ENCODE measurements at places on chromosomes 16 and 17. TPM values are rescaled to one million over a fixed set of nuclear protein-coding genes. Genes with fewer than 3 reads are reported as not detected.

- no peak overlapping the region for H3K27ac ChIP-seq
- peaks cover 1% of the 10 kb centered on the region for H3K27me3 ChIP-seq
- H3K36me3 ChIP-seq = no peaks in the 10 kb centered on the region
- no peaks in the 10 kb centered on the region for H3K4me1 ChIP-seq
- no peak overlapping the region for H3K4me3 ChIP-seq
These were observed 43.0 kb upstream of the TANGO6 start for GRCh38 chr16:68800257-68800875.

- no peak overlapping the region for H3K27ac ChIP-seq
- peaks cover 4% of the 10 kb centered on the region for H3K27me3 ChIP-seq
- no peak for DNase-seq
- H3K36me3 ChIP-seq = peaks cover 11% of the 10 kb centered on the region
These were observed 5.8 kb downstream of the TMEM92 start for GRCh38 chr17:50280068-50280467.

GRCh38 chr16:17369421-17370222 is 101.1 kb downstream of the XYLT1 start:
- H3K36me3 ChIP-seq = peaks cover 12% of the 10 kb centered on the region
- H3K27ac ChIP-seq = peak overlapping the region; percentile 96
- no peaks in the 10 kb centered on the region for H3K27me3 ChIP-seq
- DNase-seq = peak; percentile 93
- peak overlapping the region; percentile 86 for H3K4me3 ChIP-seq

DNA sequence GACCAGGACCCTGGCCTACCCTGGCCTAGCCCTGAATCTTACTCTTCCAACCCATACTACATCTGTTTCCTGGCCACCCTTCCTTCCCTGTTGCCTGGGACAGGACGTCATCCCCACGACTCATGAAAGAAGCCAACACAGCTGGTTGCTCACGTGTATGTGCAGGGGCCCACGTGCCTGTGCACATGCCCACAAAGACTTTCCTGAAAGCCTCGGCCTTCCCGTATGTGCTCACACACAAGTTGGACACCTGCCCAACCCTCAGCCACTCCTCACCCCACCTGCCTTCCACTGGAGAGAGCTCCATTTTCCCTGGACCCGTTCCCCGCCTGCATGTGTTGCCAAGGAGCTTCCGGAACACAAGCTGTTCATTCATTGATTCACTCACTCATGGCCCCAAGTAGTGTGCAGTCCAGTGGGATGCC is 7.0 kb downstream of the PLXDC1 start:
- H3K4me3 ChIP-seq = no peak overlapping the region
- H3K36me3 ChIP-seq = no peaks in the 10 kb centered on the region
- no peak for DNase-seq
- H3K27ac ChIP-seq = no peak overlapping the region

DNA sequence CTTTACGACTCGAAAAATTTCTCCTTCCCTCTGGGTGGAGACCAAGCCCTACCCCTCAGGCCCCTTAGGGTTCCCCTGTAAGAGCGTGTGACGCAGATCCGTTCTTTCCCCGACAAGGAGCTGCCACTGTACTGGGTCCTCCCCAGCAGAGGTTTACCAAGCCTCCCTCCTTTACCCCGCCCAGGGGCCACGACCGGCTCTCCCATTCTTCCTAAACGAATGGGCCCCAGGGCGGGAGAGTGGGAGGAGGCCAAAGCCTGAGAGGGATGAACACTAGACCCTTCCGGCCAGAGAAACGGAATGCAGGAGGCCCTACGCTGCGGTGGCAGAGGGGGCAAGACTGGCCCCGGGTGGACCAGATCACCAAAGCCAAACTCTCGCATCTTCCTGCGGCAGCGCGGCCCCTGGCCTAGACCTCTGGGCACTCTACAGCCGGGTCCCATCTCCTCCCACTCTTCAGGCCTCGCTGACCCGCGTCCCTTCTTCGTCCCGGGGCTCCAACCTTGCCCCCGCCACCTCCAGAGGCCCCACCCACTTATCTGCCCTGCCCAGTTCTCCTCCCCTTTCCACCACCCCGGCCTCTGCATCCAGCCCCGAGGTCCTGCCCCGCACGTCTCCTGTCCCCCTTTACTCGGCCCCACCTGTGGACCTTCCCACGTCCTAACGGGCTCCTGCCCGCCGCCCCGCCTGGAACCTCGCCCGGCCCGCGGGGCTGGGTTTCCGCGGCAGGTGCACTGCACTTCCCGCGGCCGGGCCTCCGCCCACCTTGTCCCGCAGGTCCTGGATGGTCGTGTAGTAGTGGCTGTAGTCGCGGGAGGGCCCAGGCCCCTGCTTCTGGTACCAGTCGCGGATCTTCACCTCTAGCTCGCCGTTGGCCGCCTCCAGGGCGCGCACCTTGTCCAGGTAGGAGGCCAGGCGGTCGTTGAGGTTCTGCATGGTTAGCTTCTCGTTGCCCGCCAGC is 765 bp downstream of the KRT19 start:
- peaks cover 57% of the 10 kb centered on the region for H3K27me3 ChIP-seq
- H3K4me3 ChIP-seq = no peak overlapping the region
- DNase-seq = no peak
- H3K36me3 ChIP-seq = no peaks in the 10 kb centered on the region
- no peak overlapping the region for H3K27ac ChIP-seq

GRCh38 chr16:75566758-75567255 is 628 bp downstream of the GABARAPL2 start:
- H3K27ac ChIP-seq = peak overlapping the region; percentile 73
- peak overlapping the region; percentile 90 for H3K4me3 ChIP-seq
- H3K4me1 ChIP-seq = peaks cover 28% of the 10 kb centered on the region
- peak; percentile 80 for DNase-seq

- peaks cover 44% of the 10 kb centered on the region for H3K4me1 ChIP-seq
- H3K4me3 ChIP-seq = peak overlapping the region; percentile 29
- H3K36me3 ChIP-seq = peaks cover 56% of the 10 kb centered on the region
- peak; percentile 56 for DNase-seq
- H3K27ac ChIP-seq = peak overlapping the region; percentile 17
These were observed 8.2 kb downstream of the TBX21 start for GRCh38 chr17:47741109-47741792.

GRCh38 chr16:68685685-68686478 is 40.8 kb downstream of the CDH3 start:
- no peaks in the 10 kb centered on the region for H3K36me3 ChIP-seq
- no peaks in the 10 kb centered on the region for H3K27me3 ChIP-seq
- no peak for DNase-seq

DNA sequence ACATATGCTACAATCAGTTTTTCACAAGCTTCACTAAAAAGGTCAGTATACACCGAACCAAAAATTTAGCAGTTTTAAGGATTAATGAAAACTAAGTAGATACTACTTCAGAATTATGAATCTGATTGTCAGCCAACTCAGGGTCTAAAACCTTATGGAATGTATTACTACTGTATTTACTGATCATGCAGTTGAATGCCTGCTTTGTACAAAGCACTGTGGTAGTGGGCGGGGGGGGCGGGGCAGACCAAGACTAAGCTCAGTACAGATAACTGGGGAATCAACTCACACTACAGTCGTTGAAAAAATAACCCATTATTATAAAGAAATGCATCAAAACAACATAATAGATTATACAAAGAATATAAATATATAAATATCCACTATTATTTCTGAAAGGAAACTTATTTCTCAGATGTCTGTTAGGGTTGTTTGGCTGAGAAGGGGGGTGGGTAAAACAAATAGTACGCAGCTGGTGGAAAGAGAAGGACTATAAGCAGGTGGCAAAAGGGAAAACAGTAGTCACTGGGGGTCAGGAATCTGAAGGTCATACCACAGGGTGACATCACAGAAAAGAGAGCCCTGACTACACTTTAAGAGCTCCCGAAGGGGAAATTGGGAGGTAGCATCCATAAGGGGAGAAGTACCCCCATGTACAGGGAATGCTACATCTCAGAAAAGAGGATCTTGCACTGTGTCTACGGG is 109.4 kb upstream of the AXIN2 start:
- H3K27me3 ChIP-seq = peaks cover 2% of the 10 kb centered on the region
- H3K4me1 ChIP-seq = no peaks in the 10 kb centered on the region
- H3K27ac ChIP-seq = no peak overlapping the region

DNA sequence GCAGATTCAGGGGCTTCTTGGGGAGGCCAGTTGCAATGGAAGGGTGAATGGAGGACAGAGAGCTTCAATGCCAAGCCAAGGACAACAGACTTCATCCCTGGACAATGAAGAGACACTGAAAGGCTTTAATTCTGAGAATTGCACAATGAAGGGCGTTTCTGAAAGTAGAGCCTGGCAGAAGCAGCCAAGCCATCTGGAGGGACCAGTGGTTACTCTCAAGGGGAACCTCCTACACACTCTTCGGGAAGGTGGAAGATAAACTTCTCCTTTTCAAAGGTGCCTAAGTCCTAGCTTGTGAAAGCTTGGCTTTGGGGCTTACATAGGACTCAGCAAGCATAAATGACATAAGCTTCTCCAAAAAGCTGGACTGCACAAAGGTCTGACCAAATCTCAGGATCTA is 6.2 kb upstream of the CES1 start:
- no peak overlapping the region for H3K4me3 ChIP-seq
- no peak for DNase-seq
- H3K36me3 ChIP-seq = no peaks in the 10 kb centered on the region

GRCh38 chr17:3639981-3640596 is 3.5 kb downstream of the CTNS start:
- H3K27ac ChIP-seq = peak overlapping the region; percentile 92
- peaks cover 51% of the 10 kb centered on the region for H3K36me3 ChIP-seq
- DNase-seq = peak; percentile 77
- H3K4me1 ChIP-seq = peaks cover 44% of the 10 kb centered on the region

- DNase-seq = no peak
- H3K27ac ChIP-seq = peak overlapping the region; percentile 51
- peaks cover 77% of the 10 kb centered on the region for H3K36me3 ChIP-seq
These were observed 15.2 kb downstream of the ZNF276 start for GRCh38 chr16:89736554-89736953.

The TMEM204 gene
- total RNA-seq = 20.8 TPM

The FLII gene
- total RNA-seq = 266 TPM

The ATP1B2 gene
- total RNA-seq = 0.14 TPM

The IL17C gene
- total RNA-seq = not detected

The NTN1 gene
- 0.43 TPM for total RNA-seq

The SLC12A3 gene
- total RNA-seq = not detected
